ENCODE measurements at places on chromosomes 5 and 9.
A peak's percentile ranks its signal among the peaks of the same experiment; 100 is the strongest.

GRCh38 chr5:42691413-42691937, 65.1 kb upstream of the CCDC152 start:
- DNase-seq, result no peak

DNA sequence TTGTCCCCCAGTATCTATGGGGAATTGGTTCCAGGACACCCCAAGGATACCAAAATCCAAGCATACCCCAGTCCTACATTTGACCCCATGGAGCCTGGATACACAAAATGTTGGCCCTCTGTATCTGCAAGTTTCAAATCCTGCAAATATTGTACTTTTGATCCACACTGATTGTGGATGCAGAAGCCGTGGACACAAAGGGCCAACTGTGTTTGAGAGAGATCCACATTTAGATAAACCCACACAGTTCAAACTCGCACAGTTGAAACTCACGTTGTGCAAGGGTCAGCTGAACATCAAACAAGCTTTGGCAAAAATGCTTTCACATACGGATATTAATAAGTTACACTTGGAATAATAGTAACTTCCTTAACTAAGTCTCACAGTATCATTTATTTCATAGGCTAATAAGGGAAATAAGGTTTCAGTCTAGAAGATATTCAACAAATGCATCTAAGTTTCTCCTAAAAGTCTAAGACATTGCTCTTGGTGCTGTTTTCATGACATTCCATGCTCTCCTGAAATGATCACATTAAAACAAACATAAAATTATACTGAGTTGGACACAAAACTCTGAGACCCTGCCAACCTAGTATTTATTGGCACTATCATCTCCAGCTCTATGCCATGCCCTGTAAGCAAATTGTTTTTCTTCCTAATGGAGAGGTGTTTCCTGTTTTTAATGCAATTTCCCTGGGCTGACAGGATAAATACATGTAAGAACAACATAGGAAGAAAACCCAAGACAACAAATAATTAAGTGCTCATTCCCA, 32.3 kb downstream of the ACTL7A start:
- no peak for DNase-seq

DNA sequence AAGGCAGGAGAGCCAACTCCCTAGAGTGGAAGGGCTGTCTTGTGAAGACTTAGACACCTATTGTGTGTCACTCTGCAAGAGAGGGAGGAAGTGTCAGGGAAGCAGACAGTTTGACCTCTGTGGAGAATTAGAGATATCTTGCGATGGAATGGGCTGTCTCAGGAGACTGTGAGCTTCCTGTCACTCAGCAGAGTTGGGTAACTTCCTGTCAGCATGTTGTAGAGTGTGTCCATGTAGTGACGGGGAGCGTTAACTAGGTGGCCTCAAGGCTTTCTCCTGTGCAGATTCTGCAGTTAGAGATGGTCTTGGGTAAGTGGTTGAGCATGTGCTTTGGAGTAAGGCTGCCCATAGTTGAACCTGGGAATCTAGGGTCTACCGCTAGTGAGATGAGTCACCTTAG, 136.5 kb downstream of the KIF4B start:
- DNase-seq, result no peak

DNA sequence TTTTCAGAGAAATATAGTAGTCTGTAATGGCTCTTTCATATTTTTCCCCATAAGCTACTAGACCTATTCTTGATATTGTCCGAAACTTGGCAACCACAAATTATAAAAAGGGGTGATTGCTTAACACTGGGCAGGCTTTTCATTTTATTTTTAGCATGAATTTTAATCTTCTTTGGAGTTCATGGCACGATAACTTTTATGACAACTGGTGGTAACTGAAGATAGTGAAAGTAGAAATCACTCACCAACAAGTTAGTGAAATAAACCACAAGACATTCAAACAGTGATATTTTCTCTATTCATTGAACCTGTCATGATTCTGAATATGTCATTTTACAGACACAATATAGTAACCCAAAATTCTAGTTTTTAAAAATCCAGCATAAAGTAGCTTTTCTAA, 213.9 kb downstream of the PRDM9 start:
- no peak for DNase-seq

GRCh38 chr5:194102-194501, 2.8 kb downstream of the LRRC14B start:
- DNase-seq, result no peak

DNA sequence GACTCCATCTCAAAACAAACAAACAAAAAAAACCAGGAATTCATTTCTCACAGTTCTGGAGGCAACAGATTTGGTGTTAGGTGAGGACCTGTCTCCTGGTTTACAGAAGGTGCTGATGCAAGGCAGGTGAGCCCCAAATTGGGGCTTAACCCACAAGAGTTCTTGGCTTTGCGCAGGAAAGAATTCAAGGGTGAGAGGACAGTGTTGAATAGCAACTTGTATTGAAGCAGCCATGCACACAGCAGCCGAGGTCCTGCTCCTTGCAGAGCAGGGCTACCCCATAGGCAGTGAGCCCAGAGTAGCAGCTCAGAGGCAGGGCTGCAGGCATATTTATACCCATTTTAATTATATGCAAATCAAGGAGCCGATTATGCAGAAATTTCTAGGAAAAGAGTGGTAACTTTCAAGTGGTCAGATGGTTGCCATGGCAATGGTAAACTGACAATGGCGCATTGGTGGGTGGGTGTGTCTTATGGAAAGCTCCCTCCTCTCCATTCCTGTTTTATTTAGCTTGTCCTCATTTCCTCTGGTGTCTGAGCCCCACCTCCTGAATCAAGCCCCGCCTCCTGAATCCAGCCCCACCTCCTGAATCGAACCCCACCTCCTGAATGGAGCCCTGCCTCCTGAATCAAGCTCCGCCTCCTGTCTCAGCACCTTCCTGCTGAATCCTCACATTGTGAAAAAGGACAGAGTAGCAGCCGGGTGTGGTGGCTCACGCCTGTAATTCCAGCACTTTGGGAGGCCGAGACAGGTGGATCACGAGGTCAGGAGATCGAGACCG, 34.5 kb upstream of the COL5A1 start:
- no peak for DNase-seq

GRCh38 chr9:8822667-8823025, 1023.1 kb upstream of the DMAC1 start:
- no peak for DNase-seq

DNA sequence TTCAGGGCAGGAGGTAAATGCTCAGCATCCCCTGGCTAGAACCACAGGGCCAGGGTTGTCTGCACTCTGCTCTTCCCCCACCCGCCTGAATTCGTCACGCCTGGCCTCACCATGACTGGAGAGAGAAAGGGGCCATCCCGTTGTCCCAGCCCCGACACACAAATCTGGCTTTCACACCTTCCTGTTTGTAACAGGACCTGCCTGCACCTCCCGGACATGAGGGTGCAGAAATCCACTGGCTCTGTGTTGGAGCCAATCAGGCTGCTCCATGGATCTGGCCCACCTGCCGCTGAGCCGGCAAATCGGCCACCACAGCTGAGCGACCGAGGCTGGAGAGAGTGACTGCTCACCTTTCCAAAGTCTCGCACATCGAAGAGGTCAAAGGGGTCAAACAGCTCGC, 53.4 kb downstream of the VAV2 start:
- no peak for DNase-seq

GRCh38 chr5:180315762-180316212, 23.9 kb upstream of the MAPK9 start:
- peak; percentile 69 for DNase-seq

DNA sequence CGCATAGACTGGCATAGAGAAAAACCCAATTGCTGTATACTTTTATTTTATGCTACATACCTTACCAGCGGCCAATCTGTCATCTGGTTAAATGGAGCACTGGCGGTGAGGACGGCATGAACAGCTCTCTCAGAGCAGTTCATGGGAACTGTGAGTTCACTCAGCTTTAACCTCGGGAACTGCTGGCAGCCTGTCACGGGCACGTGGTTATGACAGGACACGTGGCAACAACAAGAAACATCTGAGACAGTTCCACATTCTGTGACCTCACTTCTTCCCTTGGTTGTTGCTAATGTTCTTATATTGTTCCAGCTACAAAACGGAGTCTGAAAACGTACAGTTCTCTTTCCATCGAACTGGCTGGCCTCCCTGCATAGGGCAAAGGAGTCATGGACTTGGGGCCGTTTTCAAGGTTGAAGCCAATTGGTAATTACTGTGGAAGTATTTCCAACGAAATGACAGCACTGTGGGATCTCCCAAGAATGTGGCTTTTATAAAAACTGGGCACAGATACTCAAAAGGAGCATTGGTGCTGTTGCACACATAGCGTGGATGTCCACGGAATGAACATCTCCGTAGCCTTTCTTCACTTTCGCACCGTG, 246.3 kb upstream of the DAP start:
- no peak for DNase-seq

All from stimulated activated CD8-positive, alpha-beta memory T cell treated with anti-CD3 and anti-CD28 coated beads, Interleukin-2, amount 100 ng/mL, for 48 hours (primary cell).